ENCODE measurements at places on chromosomes 4 and X.

DNA sequence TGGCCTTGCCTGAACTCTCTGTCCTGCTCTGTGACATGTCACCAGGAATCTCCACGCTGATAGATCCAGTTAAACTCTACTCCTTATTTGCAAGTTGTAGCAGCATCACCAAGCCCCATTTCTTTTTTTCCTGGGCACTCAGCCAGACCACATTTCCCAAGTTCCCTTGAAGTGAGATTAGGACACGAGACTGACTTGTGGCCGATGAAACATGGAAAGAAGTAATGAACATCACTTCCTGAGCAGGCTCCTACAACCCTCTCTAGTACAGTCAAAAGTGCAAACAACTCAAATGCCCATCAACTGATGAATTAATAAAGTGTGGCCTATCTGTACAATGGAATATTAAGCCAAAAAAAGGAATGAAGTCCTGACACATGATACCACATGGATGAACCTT, 74.6 kb downstream of the MAP3K15 start:
- no peak for DNase-seq

DNA sequence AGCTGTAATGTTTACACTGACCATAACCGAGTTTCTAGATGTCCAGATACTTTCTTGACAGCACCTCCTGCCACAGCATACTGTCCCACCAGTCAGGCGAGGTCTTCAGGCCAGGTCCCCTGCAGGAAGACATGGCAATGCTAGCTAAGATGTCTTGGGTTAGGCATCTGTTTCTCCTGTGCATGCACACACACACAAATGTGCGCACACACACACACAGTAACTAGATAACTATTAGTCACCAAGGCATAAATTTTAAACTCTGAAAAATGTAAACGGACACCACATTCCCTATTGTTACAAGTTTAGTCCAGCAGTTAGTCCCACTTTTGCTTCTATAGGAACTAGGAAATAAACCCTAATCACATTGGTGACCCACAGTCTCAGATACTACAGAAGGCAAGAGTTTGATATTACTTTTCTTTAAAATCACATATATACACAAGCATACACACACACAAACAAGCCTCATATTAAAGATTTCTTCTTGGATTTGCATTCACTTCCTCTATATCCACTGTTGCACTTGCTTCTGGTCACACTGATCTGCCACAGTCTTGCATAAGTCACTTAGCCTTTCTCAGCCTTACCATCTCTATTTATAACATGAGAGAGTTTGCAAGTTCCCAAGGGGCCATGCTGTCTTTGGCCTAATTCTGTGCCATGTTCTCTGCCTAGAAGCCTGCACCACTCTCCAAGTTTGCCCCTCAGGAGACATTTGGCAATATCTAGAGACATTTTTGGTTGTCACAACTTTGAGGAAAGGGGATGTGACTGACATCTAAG, 32.2 kb downstream of the IL21 start:
- no peak for DNase-seq

GRCh38 chr4:86935566-86935852, 698 bp downstream of the AFF1 start:
- no peak for DNase-seq

DNA sequence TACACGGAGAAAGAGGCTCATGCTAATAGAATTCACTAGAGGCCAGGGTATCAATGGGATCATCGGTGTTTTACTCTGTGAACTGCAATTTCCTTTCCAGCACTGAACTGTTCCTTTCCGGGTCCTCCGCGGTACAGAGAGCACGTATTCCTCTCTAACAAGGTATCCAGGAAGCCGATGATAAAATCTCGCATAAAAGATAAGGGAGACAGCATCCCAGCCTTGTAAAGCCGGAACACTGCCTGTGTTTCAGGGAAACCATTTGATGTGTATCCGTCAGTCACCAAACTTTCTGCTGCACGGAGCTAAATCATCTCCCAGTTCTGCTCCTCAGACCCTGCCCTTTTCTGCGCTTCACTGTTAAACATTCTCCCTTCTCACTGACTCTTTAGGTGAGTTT, 54.0 kb downstream of the ING2 start:
- no peak for DNase-seq

GRCh38 chr4:142168181-142168580, 531.8 kb downstream of the IL15 start:
- no peak for DNase-seq

GRCh38 chr4:15805583-15806517, 27.7 kb downstream of the CD38 start:
- no peak for DNase-seq

- no peak for DNase-seq
These were observed 77.1 kb downstream of the RBM46 start for GRCh38 chr4:154858166-154858565.

DNA sequence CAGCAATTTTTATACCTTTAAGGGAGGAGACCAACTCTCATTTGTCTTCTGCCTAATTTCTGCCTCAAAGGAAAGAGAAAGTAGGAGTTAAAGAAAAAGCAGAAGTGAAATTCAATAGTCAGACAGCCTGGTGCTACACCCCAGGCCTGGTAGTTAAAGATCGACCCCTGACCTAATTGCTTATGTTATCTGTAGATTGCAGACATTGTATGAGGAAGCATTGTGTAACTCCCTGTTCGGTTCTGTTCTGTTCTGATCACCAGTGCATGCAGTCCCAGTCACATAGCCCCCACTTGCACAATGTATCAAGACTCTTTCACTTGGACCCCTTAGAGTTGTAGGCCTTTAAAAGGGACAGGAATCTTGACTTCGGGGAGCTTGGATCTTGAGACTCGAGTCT, 335.9 kb upstream of the AR start:
- DNase-seq = no peak

Measured in ureter (tissue), 1 donor.